ENCODE measurements at places on chromosomes 12 and 14.

- DNase-seq, result no peak
These were observed 19.8 kb upstream of the KCNH3 start for GRCh38 chr12:49518914-49519573.

DNA sequence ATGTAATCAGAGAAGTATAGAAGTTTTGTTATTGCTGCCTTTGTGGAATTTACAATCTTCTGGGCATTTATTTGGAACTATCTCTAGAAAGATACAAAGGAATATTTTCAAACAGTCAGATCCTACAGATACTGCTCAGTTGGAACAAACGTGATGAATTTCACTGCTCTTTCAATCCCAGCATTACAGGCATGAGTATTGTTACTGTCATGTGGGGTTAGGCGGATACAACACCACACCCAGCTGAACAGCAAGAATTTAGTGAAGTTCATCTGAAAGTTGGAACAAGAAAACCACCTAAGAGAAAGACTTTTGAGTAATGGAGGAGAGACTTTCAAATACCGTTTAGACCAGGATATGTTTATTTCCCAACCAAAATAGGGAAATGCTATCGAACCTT is 123.3 kb upstream of the PLXNC1 start:
- DNase-seq, result no peak

DNA sequence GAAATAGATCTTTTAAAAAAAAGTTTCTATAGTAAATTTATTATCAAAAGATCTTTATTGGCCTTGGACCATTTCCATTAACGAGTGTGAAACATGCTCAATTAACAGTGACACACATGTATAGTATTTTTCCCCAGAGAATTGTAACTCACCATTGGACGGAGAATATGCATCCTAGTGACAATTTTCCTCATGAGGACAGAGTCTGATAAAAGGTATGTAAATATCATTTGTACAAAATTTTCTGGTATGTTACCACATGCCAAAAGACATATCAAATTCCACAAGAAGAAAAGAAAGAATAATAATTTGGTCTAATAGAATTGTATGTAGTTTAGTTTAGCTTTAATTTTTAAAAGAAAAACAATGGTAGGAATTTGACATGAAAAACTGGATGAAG is 1096.0 kb upstream of the FLRT2 start:
- DNase-seq, result no peak

GRCh38 chr12:16165506-16165905 is 112.0 kb downstream of the SLC15A5 start:
- DNase-seq, result peak; percentile 13

- no peak for DNase-seq
These were observed 142.8 kb downstream of the FUT8 start for GRCh38 chr14:65555358-65555757.

- no peak for DNase-seq
These were observed 54.3 kb upstream of the KCNJ8 start for GRCh38 chr12:21828779-21829178.

- no peak for DNase-seq
These were observed 7.6 kb downstream of the NR4A1 start for GRCh38 chr12:52058631-52059361.

DNA sequence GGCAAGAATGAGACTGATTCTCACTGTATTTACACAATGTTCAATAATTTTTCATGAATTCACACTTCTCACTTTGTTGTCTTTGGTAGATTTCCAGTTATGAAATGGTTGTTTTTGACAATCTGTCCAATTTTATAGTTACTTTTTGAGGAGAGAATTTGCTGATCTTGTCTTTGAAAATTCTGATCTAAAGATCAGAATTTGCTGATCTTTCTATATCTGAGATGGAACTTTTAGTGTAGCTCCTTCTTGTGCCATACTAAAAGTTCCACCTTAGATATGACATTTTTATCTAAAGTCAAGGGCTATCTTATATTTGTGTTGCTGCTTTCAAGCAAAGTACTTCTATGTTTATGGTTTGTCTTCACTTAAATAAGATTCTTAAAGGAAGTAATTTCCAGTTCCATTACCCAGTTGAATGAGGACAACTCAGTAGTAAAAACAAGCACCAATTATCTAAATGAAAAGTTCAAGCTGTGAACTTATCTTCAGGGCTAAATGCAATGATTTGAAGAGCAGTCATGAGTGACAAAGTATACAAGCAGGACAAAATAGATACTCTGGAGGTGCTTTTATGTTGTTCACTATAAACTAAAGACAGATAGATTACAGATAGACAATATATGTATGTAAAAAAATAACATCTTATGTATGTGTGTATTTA is 76.4 kb upstream of the FOXG1 start:
- no peak for DNase-seq

- DNase-seq, result no peak
These were observed 48.1 kb downstream of the BEGAIN start for GRCh38 chr14:100539003-100539660.

GRCh38 chr12:54684636-54685630 is 36.8 kb upstream of the DCD start:
- no peak for DNase-seq

GRCh38 chr14:103052407-103052806 is 4.9 kb downstream of the CDC42BPB start:
- DNase-seq, result no peak

- no peak for DNase-seq
These were observed 5.3 kb downstream of the SPRYD3 start for GRCh38 chr12:53073881-53074280.

GRCh38 chr12:3189282-3189681 is 112.1 kb downstream of the TSPAN9 start:
- no peak for DNase-seq

DNA sequence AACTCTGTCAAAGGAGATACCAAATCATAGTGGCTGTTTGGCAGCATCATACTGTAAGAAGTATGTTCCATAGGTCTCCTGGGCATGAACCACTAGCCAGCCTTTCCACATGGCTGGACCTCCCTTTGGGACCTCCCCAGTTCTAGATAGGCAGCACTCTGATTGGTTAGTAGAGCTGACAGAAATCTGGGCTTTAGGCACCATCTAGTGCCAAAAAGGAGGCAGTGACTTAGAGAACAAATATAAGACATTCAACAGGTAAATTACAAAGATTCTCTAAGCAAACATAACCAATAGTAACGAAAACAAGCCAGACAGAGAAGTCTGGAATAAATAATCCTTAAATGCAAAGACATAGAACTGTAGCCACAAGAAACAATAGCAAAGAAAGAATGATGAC is 148.0 kb upstream of the PDE3A start:
- peak; percentile 5 for DNase-seq

- DNase-seq, result no peak
These were observed 68.0 kb downstream of the SPPL3 start for GRCh38 chr12:120836114-120836684.

- no peak for DNase-seq
These were observed 9.9 kb downstream of the GPHB5 start for GRCh38 chr14:63308723-63309317.

DNA sequence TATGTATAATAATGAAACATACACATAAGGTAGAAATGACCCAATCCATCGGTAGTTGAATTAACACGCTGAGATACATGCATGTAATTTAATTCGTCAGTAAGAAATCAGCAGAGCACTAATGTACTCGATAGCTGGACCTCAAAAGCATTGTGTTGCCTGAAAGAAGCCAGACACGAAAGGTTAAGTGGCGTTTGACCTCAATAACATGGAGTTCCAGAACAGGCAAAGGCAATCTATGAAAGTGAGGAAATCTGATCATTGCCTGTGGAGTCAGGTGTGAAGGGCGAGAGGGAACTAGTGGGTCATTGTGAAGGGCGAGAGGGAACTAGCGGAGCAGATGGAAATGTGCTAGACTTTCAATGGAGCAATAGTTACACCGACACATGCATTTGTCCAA is 970.4 kb upstream of the TMEM132C start:
- DNase-seq, result no peak

DNA sequence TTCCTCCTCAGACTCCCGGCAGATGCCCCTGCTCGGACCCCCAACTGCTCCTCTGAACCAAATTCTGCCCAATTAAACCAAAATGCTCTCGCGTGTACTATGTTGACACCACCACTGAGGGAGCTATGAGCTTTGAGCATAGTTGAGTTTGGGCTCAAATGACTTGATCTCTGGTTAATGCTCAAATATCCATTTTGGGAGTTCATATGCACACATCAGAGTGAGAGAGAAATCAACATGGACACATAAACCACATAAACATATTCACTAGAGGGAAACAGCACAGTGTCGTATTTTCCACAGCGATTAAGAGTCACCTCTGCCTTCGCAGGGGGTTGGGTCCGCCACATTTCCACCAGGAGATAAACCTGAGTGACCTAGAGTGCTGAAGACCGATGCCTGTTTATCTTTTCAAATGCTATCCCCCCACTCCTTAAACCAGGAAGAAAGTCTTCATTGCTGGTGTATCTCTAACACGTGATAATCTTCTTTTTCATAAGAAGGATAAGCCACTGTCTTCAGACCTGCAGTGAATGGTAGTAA is 59.4 kb upstream of the FOXN3 start:
- no peak for DNase-seq
